Stimulated activated CD8-positive, alpha-beta memory T cell treated with anti-CD3 and anti-CD28 coated beads, Interleukin-7, amount 100 ng/mL, for 1 hour (primary cell): ENCODE measurements at places on chromosomes 12 and 14.

- DNase-seq: no peak
Measured at GRCh38 chr12:132606466-132606865, 3.9 kb downstream of the LRCOL1 start.

DNA sequence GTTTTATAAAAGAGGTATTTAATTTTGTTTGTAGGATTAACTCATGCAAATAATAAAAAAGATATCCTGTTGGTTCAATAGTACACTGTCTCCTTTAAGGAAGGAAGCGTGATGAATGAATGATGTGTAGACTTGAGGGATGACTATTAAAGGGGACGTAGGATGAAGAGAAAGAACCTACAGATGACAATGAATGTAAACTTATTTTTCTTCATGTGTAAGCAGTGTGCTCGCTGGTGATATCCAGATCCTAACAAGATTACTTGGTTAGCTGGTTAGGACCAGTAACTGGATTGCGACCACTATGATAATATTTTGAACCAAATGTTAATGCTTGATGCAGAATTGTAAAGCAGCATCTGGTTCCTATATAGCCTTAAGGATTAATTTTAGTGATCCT is 2.6 kb downstream of the ARF6 start:
- no peak for DNase-seq

GRCh38 chr14:104184506-104184905 is 46.1 kb downstream of the KIF26A start:
- no peak for DNase-seq

- no peak for DNase-seq
Measured at GRCh38 chr12:54980341-54980740, 4.2 kb downstream of the TESPA1 start.

DNA sequence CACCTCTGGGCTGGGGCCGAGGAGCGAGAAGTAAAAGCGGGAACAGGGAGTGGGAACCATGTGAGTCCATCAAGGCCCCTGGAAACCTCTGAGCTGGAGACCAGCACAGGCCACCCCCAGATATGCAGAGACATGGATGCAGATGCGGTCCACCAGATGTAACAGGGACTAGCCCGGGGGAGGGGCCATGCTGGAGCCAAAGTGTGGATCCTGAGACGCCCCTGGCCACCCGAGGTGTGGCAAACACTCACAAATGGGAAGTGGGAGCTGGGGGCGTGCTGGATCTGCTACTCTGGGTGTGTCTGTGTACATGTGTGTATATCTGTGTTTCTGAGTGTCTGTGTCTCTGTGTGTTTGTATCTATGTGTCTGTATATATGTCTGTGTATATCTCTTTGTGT is 12.8 kb downstream of the MYL2 start:
- no peak for DNase-seq

GRCh38 chr14:101087614-101088394 is 184.3 kb upstream of the RTL1 start:
- DNase-seq: no peak

DNA sequence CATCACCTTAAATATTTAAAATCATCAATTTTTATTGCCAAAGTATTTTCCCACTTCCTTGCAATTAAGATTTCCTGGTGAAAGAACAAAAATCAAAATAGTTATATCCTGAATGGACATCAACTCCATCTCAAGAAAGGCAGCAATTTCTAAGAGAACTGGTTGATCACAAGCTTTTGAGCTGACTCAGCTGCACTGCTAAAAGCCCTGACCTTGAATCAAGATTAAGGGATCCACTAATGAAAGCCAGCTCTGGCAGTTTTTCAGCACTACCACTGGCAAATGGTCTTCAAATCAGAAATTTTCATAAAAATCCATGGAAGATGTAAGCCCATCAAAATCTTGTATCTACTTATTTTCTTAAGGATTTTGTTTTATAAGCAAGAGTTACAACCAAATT is 123.4 kb downstream of the SLC6A15 start:
- DNase-seq: no peak

DNA sequence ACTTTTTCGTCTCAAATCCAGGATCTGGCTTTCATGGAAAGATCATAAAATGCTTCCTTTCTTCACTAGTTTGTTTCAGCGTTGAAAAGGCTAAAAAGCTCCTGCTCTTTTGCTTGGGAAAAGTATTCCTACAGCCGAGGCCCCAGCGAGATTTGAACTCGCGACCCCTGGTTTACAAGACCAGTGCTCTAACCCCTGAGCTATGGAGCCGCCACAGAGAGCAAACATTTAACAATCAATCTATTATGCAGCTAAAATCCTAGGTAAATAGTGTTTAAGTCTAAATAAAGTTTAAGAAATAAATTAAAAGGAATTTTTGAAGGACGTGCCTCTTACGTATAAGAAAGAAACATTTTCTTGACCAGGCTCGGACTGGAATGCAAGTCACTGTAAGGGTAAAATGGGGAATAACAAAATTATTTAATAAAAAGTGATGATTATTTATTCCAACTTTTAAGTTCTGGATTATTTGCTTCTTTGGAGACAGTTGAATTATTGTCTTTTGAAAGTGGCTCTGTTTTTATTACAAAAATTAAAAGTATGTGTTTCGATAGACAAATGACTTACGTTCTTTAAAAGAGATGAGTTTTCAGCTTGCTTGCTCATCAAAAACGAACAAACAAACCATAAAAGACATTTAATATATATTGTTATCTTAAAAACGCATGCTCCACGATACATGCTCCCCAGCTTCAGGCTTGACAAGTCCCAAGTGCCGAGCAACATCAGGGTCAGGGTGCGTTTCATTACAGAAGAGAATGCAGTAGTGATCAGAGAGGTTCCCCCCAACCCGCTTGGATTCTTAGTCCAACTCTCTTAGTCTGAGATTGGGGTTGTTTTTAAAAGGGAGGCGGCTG is 10.2 kb downstream of the OR6S1 start:
- DNase-seq: no peak

DNA sequence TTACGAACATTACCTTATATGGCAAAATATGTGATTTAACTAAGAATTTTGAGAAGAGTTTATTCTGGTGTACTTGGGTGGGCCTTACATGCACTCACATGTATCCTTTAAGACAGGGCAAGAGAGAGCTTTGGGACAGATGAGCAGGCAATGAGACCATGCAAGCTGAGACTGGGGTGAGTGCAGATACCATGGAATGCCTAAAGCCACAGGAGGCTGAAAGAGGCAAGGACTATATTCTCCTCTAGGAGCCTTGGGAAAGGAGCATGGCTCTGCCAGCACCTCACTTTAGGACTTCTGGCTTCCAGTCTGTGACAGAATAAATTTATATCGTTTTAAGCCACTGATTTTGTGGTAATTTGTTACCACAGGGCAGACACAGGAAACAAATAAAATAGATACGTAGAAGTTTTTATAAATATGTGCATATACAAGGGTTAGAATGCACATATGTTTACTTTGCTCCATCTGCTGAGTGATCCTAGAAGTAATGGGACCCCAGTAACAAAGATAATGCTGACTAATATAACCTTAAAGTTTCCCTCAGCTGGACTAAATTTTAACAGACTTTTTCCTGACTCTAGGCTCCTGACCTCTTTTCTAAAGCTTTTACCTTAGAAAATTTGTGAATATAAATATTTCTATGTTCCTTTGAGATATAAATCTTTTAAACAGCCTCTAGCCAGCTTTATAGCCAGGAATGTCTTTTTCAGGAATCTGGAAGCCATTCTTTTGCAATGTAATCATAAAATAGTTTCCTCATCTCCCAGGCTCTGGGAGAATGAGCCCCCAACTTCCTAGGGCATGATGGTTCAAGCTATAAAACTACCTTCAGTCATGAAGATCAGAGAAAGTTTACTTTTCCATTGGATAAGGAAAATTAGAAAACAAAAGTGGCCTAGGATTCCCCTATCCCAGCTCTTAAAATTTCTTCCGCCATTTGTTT is 216.8 kb downstream of the PPFIA2 start:
- no peak for DNase-seq

DNA sequence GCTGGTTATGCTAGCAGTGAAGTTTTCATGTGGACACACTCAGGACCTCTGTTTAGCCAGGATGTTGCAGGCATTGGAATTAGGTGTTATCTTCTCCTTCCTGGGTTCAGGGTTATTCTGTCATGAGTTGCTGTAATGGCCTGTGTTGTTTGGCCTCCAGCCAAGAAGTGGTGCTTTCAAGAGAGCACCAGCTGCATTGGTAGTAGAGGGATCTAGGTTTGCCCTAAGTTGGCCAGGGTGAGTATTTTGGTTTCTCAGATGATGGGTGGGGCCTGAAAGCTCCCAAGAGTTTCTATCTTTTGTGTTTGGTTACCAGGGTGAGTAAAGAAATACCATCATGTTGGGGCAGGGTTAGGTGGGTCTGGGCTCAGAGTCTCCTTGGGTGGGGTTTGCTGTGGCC is 2.7 kb upstream of the GZMH start:
- no peak for DNase-seq

DNA sequence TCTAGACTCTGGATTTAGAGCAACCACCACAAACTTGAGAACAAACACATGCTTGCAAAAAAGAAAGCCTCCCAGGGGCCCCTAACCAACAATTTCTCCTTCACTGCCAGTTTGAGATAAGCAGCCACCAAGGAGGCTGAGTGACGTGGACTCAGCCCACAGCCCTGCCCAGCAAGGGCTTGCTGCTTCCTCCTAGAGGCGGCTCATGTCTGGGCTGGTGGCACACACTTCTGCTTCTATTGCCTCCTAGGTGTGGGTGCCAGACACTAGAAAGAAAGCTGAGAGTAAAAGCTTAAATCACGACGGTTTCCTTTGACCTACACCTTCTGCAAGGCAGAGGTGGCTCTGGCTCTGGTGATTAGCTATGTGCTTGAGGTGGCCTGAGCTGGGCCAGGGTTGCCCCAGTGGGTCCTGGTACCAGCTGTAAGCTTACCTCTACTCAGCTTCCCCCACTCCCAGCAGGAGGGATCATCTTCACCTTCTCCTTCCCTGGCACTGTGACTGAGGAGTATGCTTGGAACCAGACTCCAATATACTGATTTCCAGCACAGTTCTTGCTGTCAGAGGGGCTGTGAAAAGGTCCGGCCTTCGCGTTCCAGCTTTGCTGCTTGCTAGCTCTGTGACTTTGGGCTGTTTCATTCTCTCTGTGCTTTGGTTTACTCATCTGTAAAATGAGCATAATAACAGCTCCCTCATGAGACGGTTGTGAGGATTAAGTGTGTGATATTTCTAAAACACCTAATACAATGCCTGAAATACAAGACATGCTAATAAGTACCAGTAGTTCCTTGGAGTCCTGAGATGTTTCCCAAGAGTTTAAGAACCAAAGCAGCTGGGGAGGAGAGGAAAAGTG is 89.7 kb upstream of the PARP11 start:
- peak; percentile 37 for DNase-seq

DNA sequence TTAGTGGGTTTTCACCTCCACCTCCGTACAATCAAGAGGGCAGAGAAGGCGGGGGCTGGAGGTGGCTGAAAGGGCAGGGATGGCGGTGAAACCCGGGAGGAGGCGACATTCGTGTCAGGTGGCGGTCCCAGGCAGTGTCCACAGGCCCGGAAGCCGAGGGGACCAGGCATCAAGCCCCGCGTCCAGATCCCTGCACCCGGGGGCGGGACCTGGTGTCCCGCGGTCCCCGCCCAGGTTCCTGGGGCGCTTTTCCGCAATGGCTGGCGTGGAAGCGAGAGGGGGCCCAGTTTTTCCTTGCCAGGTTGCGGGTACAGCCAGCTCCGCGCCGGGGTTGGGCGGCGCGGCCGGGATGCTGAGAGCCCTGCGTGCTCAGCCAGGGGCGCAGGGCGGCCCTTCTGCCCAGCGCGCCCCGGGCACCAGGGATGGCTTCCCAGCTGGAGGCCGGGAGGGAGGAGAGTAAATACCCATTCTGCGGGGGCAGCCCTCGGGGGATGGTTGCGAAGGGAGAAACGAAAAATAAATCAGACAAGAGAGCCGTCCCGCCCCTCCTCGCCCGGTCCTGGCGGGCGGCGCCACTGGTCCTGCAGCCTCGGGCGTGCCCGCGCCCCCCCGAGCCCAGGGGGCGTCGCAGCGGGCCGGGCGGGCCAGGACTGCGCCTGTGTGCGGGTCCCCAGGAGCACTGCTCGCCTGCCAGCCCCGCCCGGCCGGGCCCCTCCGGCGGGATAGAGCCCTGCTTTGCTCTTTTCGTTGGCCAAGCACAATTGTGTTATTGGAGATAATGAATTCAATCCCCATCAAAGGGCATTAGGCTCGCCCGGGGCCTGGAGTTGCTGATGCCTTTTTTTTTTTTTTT is 11.5 kb downstream of the FOXA1 start:
- DNase-seq: no peak

DNA sequence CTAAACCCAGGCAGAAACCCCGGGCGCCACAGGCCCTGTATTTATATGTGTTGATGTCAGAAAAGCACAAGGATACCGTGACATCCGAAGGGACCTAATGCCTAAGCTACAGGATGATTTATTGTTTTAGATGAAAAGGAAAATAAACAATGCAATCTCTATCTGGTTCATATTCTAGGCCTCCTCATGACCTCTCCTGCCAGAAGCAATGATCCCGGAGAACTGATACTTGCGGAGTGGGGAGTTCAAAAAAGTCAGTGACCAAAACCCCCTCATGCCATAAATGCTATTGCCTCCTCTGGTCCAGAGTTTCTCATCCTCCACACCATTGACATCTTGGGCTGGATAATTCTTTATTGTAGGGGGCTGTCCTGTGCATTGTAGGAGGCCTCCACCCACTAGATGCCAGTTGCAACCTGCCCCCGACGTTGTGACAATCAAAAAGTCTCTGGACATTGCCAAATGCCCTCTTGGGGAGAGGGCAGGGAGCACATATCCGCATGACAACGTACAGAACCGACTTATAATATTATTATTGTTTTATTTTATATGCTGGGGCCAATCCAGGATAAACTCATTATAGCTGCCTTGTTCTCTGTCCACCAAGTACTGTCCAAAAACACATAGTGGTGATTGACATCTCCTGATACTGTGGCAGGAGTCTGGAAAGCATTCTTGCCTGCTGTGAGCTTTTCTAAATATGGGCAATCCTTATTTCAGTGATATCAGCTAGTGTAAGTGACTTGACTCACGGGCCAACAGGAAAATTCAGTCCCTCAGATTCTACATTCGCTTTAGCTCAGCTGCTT is 1.1 kb upstream of the CSRP2 start:
- no peak for DNase-seq

- no peak for DNase-seq
Measured at GRCh38 chr14:85528080-85528896, 1.7 kb upstream of the FLRT2 start.
